Naive thymus-derived CD4-positive, alpha-beta T cell (primary cell): ENCODE measurements at places on chromosomes 5 and 9. TPM values are rescaled to one million over a fixed set of nuclear protein-coding genes. Genes with fewer than 3 reads are reported as not detected.

DNA sequence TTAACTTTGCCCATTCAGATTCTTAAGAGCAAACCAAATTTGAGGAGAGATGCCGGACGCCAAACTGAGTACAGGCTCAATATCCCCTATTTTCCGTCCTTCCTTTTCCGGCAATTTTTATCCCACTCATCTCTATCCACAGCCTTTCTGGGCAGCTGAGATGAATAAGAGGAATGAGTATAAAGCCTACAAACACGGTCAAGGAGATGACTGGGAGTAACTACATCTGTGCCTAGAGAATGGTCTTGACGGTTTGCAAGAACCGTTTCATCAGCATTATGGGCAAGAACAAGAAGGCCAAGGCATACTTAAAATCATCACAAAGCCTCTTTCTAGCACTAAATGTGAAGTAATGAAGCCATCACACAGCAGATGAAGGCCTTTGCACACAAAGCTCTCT, 227.3 kb downstream of the DCP2 start:
- no peak for DNase-seq

Gene FCN2
- not detected for total RNA-seq

- no peak for DNase-seq
These were observed 592.5 kb upstream of the CLINT1 start for GRCh38 chr5:158451203-158451992.

GRCh38 chr5:10536511-10536910, 27.4 kb upstream of the ANKRD33B start:
- no peak for DNase-seq

DNA sequence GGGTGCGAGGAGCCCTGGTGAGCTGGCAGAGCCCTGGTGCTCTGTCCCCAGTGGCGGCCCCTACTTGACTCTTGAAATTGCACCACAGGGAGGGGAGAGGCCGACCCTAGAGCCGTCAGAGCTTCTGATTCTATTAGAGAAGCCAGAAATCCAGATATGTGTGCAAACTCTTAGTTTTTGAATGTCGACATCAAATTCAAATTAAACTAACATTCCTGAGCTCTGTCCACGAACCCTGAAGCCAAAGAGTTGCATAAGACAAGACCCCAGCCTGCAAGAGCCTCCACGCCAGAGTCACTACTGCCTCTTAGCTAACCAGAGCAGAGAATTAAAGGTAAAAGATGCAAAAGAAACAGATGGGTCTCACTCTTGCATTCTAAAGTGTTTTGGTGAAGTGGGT, 29.8 kb upstream of the MSX2 start:
- no peak for DNase-seq
